Activated T-helper 1 cell treated with anti-CD3 and anti-CD28 coated beads, Interleukin-2, amount 50 U/mL, for 16 hours (primary cell): ENCODE measurements at places on chromosomes 12 and 14.

DNA sequence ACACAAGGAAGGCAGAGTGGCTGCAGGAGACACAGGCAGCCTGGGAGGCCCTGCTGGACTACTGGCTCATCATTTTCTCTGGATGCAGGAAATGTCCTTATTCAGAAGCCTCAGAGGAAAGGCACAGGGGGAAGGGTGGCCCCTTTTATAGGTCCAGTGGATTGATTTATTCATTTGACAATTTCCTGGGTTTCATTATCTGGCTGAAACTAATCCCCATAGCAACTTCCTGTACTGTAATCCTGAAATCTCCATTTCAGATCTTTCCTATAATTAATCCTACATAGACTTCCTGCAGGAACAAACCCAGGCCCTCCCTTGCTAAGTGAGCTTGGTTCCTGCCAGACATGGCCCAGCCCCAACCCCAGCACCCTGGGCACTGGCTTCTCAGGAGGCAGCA, 23.0 kb downstream of the KRT76 start:
- no peak for DNase-seq

DNA sequence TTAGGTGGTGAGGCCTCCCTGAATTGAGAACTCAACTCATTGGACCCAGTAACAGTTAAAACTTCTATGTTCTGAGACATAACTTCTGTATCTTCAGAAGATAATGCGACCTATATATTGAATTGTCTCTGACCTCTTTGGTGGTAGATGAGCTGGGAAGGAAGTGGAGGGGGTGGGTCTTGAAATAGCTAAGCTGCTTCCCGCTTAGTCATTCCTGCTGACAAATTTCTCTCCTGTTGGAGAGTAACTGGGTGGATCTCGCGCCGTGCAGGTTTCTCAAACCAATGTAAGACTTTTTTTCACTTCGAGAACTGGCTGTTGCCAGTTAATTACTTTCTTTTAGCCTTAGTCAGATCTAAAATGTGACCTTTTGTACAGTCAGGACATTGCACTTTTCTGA, 100.8 kb downstream of the PPHLN1 start:
- no peak for DNase-seq

DNA sequence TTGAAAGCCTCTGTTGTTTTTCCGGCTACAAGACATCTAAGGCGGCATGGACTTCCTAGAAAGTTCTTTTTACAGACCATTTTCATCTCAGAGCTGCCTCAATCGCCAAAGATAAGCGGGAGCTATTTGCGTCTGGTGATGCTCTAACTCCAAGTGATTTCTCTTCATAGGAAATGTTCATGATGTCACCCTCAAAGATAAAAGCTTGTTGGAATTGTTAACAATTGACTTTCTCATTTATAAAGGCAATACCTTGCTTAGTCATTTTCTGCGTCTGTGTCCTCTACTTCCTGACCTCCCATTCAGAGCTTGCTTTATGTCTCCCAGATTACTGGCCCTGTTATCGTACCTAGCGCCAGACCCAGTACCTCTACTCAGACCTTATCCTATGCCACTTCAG, 259.0 kb upstream of the G2E3 start:
- no peak for DNase-seq

GRCh38 chr14:104885031-104885972, 20.2 kb downstream of the CEP170B start:
- no peak for DNase-seq

DNA sequence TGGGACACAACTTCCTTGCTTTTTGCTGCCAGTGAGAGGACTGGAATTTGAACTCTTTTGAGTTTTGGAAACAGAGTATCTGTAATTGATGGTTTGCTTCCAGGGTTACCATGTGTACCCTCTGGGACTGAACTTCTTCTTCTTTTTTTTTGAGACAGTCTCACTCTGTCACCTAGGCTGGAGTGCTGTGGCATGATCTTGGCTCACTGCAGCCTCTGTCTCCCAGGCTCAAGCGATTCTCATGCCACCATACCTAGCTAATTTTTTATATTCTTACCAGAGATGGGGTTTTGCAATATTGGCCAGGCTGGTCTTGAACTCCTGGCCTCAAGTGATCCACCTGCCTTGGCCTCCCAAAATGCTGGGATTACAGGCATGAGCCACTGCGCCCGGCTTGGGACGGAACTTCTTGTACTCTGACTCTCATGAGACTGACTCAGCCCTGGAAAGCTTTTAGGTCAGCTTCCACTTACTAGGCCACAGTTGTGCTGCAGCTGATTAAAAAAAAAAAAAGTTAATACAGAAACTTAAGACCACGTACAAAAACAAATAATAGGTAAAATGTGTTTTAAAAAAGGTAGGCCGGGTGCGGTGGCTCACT, 15.8 kb downstream of the SEL1L start:
- no peak for DNase-seq

GRCh38 chr14:74504412-74504811, 10.8 kb downstream of the ISCA2 start:
- no peak for DNase-seq

GRCh38 chr12:13206560-13206897, 10.0 kb downstream of the EMP1 start:
- no peak for DNase-seq

- DNase-seq, result no peak
Observed at GRCh38 chr12:128542844-128543243, 275.9 kb downstream of the TMEM132C start.

- no peak for DNase-seq
Observed at GRCh38 chr12:40158592-40159111, 52.8 kb upstream of the SLC2A13 start.

DNA sequence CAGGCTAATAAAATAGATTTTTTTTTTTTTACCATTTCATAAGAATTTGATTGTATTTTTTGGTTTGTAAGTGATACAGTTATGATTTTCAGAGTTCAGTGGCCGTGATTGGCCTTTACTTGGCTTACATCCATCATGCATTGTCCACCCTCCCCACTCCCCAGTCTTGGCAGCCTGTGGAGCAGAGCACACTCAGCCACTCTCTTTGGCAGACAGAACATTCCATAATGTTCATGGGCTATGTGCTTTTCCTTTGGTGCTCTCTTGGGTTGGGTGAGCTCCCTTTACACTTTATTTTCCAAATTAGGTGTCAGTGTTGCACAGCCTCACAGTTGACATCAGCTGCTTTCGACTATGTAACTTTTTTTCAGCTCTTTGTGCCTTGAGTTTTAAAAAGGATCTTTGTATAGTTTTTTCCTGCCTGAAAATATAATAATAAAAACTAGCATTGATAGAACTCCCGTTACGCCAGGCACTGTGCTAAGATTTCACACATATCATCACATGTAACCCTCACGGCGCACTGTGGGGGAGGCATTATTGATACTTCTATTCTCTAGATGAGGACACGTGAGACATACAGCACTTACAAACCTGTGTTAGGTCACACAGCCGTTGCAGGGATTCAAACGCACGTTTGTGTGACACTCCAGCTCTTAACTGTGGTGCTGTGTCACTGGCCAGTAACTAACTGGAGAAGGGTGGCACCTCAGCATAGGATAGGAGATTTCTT, 21.5 kb downstream of the SUDS3 start:
- DNase-seq, result no peak

- no peak for DNase-seq
Observed at GRCh38 chr14:35534208-35534872, 376 bp downstream of the INSM2 start.

DNA sequence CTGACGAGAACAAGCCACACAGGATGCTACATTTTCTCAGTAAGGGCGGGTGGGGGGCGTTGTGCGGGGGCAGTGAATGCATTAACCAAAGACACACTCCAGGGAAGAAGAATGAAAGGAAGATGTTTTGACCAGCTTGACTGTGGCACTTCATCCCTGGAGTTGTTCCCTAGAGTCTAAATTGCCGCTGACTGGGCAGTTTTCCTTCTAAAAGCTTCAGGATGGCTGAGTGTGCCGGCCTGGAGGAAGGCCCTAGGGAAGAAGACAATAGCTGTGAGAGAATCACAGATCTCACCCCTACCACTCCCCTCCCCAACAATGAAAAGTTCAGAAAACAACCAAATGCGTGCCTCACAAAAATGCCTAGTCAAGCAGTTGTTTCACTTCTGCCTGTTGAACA, 67.2 kb downstream of the NKX2-1 start:
- DNase-seq, result no peak

- no peak for DNase-seq
Observed at GRCh38 chr12:54306925-54307741, 6.3 kb upstream of the NFE2 start.

- no peak for DNase-seq
Observed at GRCh38 chr12:337039-337438, 52.1 kb downstream of the KDM5A start.

GRCh38 chr12:40565029-40565633, 127.1 kb upstream of the CNTN1 start:
- DNase-seq, result no peak

DNA sequence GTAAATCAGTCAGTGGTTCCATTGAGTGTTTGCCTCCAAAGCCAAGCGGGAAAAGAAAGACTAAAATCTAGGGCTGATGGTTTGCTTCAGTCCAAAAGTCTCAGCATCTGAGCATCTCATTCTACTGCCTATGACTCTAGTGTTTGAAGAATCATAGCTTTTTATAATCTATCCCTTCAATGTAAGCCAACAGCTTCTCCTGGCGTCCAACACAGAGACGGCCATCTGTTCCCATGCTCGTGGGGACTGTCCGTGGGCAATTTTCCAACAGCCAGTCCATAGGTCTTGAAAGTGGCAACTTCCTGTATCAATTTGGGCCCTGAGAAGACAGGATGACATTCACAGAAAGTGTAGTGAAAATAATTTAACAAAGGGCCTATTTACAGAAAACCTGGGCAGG, 544.4 kb upstream of the TMEM132C start:
- DNase-seq, result no peak
